NCI-H510A treated with DMSO at 0.1 percent for 48 hours (cell line): ENCODE measurements at places on chromosomes 1 and 21.
A peak's percentile ranks its signal among the peaks of the same experiment; 100 is the strongest.

DNA sequence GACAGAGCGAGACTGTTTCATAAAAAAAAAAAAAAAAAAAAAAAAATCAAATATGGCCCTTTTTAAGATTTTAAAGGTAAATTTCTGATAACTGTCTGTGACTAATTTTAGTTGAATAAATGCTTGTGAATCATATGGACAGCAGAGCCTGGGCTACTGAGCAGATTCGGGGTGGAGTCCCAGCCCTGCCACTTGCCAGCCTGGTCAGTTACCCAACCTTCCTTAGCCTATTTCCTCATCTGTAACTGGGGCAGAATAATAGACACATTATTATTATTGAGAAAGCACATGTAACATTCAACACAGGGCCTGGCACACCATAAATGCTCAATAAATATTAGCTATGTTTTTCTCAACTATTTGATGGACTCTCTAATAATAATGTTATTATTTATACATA, 11.2 kb upstream of the H3-3A start:
- no peak for DNase-seq

DNA sequence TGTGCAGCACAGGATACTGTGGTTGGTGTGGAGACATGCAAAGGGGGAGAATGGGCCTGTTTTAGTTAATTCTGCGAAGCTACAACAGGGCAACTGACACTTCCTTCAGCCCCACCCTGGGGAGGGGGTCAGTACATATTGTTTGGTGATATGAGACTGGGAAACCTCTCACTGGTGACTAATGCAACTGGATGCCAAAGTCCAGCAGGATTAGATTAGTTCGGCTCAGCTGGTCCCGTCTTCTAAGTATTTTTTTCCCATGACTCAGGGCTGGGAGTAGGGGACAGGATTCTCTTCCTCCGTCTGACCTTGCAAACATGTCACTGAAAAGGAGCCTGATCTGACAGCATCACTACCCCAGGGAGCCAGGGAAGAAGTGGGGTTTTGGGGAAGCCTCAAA, 43.0 kb downstream of the PLXNA2 start:
- no peak for DNase-seq

DNA sequence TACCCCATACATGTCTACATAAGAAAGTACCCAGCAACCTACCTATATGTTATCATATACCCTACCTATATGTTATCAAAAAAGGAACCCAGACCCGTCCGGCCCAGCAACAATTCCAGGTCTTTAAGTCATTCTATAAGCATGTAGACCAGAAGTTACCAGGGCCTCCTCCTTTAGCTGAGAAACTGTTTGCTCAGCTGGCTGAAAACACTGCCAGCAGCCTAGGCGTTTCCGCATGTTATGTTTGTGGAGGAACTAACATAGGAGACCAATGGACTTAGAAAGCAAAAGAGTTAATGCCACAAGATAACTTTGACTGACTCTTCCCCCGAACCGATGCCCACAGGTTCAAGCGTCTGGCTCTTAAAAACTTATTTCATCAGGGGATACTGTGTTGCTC, 7.1 kb upstream of the ZNF678 start:
- no peak for DNase-seq

DNA sequence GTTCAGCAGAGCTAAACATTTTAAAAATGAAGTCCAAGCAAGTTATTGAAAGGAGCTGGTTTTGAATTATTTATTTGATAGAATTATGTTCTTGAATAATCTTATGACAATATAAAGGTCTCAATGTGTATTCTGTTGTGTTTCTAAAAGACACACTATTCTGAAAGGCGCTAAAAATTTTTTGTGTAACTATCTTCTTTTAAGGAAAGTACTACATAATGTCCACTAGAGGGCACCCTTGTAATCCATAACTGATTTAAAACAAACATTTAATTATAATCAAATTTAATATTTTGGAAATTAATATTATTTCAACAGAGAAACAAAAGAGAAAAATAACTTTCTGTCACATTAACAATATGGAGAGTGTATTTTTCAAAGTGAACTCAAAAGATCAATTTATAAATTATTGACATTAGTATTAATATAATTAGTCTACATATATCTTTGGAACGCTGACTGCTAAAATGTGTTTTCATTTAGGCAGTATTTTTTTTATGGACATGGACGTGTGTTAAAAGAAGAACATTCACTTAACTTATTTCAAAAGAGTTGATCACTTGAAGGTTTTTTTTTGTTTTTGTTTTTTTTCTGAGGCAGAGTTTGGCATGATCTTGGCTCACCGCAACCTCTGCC, 248.4 kb downstream of the DENND1B start:
- peak; percentile 28 for DNase-seq

DNA sequence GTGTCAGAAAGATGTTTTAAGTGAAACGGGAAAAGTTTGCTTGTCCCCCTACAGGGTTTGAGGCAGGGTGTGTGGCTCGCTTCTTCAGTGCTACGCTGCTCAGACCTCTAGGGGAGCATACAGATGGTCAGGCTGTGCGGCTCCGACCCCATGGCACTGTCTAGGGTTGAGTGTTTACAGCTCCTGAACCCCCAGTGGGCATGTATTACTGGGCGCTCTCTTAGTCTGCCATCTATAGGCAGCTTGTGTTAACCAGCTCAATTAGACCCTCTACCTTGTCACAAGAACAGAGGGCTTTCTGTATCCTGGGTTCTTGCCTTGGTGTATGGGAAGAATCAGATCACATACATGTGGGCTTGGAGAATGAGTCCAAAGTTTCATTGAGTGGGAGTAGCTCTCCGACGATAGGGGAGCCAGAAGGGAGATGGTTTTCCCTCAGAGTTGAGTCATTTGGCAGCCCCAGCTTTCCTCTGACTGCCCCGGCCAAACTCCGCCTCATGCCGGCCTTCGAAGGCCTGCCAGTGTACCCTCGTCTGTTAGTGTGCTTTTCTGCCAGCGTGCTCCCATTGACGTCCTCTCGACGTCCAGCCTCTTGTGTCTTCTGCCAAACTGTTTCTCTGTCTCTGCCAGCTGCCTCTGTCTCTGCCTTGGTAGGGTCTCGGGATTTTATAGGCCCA, 38.6 kb upstream of the ADGRL4 start:
- DNase-seq, result no peak

DNA sequence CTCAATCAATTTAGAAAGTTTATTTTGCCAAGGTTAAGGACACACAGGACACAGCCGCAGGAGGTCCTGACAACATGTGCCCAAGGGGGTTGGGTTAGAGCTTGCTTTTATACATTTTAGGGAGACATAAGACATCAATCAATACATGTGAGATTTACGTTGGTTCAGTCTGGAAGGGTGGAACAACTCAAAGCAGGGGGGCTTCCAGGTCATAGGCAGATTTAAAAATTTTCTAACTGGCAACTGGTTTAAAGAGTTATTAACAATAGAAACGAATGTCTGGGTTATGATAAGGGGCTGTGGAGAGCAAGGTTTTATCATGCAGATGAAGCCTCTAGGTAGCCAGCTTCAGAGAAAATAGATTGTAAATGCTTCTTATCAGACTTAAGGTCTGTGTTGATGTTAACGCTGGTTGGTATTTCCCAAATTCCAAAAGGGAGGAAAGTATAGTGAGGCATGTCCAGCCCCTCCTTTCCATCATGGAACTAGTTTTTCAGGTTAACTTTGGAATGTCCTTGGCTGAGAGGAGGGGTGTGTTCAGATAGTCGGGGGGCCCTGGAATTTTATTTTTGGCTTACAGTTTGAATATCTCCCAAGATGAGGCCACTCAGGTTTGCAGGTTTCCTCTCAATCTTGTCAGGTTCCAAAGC, 31.0 kb upstream of the TGFBR3 start:
- no peak for DNase-seq

DNA sequence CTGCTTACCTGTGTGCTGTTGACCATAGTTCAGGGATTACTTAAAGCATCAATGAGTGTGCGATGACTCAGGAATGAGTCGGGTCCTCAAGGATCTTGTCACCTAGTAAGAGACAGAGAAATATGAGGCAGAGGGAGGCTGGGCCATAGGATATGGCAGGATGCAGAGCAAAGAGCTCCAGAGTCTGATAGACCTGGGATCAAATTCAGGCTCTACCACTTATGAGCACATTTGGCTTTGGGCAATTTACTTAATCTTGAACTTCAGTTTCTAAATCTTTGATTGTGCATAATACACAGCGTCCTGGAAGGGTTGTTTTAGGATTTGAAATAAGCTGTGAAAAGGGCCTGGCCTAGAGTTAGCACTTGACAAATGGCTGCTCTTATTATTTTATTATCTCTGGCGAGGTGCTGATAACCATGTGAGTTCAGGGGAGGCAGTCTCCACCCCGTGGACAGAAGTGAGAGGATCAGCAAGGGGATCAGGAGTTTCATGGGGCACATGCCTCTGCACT, 94.5 kb downstream of the ROR1 start:
- no peak for DNase-seq

DNA sequence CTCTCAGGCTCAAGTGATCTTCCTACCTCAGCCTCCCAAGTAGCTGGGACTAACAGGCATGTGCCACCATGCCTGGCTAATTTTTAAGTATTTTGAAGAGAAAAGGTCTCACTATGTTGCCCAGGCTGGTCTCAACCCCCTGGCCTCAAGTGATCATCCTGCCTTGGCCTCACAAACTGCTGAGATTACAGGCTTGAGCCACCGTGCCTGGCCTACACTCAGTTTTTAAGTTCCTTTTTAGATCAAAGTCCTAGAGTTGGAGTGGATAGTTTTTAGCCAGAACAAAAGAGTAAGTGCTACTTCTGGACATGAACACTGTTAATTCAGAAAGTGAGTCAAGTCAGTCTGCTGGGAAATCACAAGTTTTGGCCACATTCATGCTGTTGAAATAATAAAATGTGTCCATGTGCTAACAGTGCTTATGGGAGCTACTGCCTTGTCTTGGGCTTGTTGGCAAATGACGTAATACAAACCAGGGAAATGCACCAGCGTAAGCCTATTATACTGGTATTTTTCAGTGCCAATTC, 84.2 kb downstream of the NDUFS5 start:
- no peak for DNase-seq

GRCh38 chr1:206415942-206416341, 54.3 kb upstream of the IKBKE start:
- no peak for DNase-seq

GRCh38 chr1:230029244-230029941, 37.6 kb upstream of the GALNT2 start:
- DNase-seq, result no peak

DNA sequence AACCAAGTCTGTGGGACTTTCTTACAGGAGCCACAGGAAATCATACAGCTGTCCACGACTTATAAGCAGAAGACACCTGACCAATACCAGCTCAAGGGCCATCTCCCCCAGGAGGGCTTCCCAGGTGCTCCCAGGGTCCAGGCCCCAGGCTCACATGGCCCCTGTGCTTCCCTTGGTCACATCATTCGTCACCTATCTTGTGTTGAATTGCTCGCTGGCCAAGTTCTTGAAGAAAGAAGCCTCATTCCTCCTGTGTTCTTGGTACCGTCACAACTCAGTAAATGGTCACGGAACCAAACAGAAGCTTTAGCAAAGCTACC, 3.0 kb downstream of the NPHP4 start:
- DNase-seq, result no peak

DNA sequence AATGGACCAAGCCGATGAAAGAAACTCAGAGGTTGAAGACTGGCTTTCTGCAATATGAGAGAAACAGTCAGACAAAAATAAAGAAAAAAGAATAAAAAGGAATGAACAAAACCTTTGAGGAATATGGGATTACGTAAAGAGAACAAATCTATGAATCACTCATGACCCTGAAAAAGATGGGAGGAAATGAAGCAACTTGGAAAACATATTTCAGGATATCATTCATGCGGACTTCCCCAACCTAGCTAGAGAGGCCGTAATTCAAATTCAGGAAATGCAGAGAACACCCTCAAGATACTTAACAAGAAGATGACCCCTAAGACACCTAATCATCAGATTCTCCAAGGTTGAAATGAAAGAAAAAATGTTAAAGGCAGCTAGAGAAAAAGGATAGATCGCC, 705.3 kb upstream of the CHRM3 start:
- DNase-seq, result no peak

DNA sequence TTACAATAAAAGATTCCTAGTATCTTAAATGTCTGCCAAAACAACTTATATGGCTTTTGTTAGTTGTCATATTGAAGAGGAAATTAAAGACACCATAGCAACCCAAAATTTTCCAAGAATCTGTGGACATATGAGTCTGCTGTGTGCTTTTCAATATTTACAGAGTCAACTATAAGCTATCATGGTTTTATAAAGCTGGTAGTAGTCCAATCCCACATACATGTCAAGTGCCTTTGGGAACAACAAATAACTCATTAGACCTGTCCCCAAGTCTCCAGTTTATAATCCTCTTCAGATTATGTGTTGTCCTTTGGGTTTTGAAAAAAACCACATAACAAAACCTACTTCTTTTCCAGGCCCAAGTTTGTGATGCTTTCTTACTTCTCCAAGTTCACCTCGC, 293.8 kb upstream of the USP25 start:
- DNase-seq, result no peak

GRCh38 chr1:233972951-233973635, 68.6 kb downstream of the SLC35F3 start:
- DNase-seq, result no peak

- no peak for DNase-seq
These were observed 28.6 kb downstream of the TMEM53 start for GRCh38 chr1:44645476-44646244.

DNA sequence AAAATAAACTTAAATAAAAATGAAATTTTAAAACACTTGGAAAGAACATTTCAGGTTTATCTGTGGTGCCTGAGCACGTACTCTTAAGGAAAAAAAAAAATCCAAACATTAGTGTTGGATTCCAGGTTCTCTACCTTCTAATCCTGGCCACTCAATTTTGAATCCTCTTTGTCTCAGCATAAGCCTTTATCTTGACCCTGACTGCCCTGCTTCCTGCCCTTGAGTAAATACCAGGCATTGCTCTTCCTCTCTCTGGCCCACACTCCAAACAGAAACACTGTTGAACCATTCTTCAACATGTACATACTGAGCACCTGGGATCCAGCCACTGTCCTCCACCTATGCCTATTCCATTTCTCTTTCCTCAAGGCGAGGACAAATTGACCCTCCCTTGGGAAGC, 11.4 kb upstream of the VANGL1 start:
- peak; percentile 17 for DNase-seq

DNA sequence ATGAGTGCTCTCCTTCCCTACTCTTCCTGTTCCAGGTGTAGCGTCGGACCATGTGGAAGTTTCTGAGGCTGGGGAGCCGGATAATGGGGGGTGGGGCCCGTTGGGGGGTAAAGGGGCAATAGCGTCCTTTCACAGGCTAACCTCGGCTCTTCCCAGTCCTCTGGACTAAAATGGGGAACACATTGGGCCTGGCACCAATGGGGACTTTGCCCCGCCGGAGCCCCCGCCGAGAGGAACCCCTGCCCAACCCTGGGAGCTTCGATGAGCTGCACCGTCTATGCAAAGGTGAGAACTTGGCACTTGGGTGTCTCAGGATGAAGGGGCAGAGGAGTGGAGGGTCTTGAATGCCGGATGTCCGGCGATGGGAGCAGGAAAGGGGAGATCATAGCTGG, 456 bp downstream of the TOMM40L start:
- peak; percentile 7 for DNase-seq

GRCh38 chr1:28956038-28956464, 41.7 kb downstream of the EPB41 start:
- DNase-seq, result peak; percentile 54
